ENCODE measurements at places on chromosomes 7 and 10. TPM values are rescaled to one million over a fixed set of nuclear protein-coding genes. Genes with fewer than 3 reads are reported as not detected.

DNA sequence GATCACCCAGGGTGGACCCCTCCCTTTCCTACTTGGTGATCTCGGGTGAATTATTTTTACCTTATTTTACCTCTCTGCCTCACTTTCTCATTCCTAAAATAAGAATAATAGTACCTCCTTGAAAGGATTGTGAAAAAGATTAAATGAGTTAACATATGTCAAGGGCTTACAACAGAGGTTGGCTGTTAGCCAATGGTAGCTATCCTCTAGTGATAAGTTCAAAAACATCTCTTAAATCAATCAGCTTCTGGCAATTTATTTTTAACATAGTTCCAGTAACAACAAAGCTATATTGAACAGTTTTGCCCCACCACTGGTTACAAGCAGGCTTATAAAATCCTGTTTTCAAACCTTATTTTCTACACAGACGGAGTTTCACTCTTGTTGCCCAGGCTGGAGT, 45.4 kb downstream of the TMEM168 start:
- DNase-seq = no peak

DNA sequence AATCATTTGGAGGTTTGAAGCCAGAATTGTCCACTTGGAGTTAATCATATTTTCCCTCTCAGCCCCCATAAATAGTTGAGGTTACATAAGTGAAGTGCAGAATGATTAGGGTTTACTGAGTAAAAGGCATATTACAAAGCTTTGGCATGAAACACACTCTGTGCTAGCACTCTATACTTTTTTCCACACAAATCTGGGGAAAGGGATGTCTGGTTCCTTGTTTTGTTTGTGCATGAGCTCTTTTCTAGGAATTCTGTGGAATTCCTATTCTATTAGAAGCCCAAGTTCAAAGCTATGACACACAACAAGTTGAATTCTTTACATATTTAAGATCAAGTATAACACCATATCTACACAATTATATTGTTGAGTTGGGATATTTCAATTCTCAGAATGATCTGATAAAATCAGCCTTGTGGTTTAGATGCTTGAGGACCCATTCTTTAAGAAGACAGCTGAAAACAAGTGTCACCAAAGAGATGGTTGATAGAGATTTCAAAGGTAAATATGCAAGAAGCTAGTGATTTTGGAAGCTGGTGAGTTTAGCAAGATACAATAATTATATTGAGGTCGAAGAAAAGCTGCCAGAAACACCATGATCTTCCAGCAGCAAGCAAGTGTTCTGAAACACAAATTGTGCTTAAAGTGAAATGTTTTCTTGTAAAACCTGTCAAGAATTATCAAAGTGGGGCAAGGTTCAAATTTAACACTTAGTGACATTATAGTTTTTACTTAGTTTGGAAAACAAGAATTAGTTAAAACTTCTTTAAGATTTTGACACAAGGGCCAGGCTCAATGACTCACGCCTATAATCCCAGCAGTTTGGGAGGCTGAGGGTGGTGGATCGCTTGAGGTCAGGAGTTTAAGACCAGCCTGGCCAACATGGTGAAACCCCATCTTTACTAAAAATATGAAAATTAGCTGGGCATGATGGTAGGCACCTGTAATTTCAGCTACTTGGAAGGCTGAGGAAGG, 122.6 kb downstream of the INHBA start:
- DNase-seq = no peak

GRCh38 chr7:133358708-133359107, 105.8 kb downstream of the EXOC4 start:
- no peak for DNase-seq

DNA sequence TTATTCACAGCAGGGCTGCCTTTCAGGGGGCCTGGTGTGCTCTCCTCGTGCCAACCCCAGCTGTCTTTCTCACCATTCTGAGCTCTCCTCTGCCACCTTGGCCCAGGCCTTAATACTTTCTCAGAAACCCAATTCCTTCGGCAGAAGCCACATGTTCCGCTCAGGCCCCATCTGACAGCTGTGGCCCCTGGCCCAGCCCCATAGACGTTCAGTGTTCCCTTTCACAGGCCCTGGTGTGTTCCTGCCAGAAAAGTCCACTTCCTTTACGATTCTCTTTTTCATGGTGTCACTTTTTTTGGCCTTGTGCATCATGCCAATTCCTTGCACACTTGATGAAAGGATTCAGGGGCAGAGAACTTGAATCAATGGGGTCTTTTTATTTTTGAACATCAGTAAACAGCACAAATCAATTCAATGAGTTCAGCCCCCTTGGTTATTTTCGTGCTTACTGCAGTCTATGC, 15.9 kb upstream of the GPNMB start:
- DNase-seq = no peak

- DNase-seq = no peak
These were observed 108.4 kb upstream of the SEMA3A start for GRCh38 chr7:84302949-84303348.

DNA sequence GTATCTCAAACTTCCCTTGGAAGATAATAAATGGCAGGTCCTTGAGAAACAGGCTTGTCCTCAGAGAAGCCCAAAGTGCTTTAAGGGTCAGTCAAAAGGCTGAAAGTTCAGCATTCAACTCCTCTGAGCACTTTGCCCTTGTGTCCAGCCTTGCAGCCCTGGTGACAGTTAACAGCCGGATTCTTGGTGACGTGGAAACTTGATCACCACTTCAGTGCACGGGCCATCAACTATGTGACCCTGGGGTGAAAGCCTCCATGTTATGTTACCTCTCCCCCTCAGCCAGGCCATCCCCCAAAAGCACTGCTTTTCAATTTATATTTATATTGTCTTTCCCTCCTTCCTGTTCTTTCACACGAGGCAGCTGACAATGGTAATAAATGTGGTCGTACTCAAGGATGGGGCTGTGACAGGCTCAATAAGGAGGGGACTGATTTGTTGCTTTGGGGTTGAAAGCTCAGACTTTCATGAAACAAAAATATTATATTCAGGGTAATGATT, 164.0 kb upstream of the NRP1 start:
- no peak for DNase-seq

Gene GDF2
- polyA plus RNA-seq = not detected

Gene ZNF800
- 3.4 TPM for polyA plus RNA-seq

Gene GPR85
- 0.49 TPM for polyA plus RNA-seq

Gene DPP6
- not detected for polyA plus RNA-seq

Gene GOLGA7B
- polyA plus RNA-seq = 0.13 TPM

Gene RBM20
- polyA plus RNA-seq = 2.9 TPM

Data from aorta (tissue), 5 donors.